ENCODE measurements at places on chromosomes 11 and 22. TPM values are rescaled to one million over a fixed set of nuclear protein-coding genes. Genes with fewer than 3 reads are reported as not detected.
A peak's percentile ranks its signal among the peaks of the same experiment; 100 is the strongest.

The OR6A2 gene
- total RNA-seq: not detected

GRCh38 chr22:33806191-33806590 lies 114.1 kb downstream of the LARGE1 start:
- no peak overlapping the region for H3K4me3 ChIP-seq
- peak; percentile 15 for DNase-seq
- no peaks in the 10 kb centered on the region for H3K27me3 ChIP-seq
- peak overlapping the region; percentile 46 for H3K27ac ChIP-seq

GRCh38 chr22:30705710-30706651 lies 11.3 kb downstream of the OSBP2 start:
- no peaks in the 10 kb centered on the region for H3K36me3 ChIP-seq
- no peaks in the 10 kb centered on the region for H3K27me3 ChIP-seq
- H3K27ac ChIP-seq: peak overlapping the region; percentile 70
- DNase-seq: peak; percentile 72

- H3K27ac ChIP-seq: no peak overlapping the region
- no peaks in the 10 kb centered on the region for H3K27me3 ChIP-seq
- no peaks in the 10 kb centered on the region for H3K4me1 ChIP-seq
- no peak overlapping the region for H3K4me3 ChIP-seq
Observed at GRCh38 chr11:44901786-44902185, 48.9 kb downstream of the TP53I11 start.

GRCh38 chr22:31103899-31104694 lies 3.3 kb downstream of the SELENOM start:
- DNase-seq: no peak
- H3K4me1 ChIP-seq: no peaks in the 10 kb centered on the region
- no peaks in the 10 kb centered on the region for H3K27me3 ChIP-seq

The SOX6 gene
- 0.03 TPM for total RNA-seq

The RAG2 gene
- total RNA-seq: not detected

- H3K4me3 ChIP-seq: no peak overlapping the region
- H3K27ac ChIP-seq: no peak overlapping the region
- no peak for DNase-seq
- no peaks in the 10 kb centered on the region for H3K27me3 ChIP-seq
Observed at GRCh38 chr22:49308300-49308699, 519.4 kb downstream of the BRD1 start.

The OR5P2 gene
- not detected for total RNA-seq

GRCh38 chr22:27472975-27473374 lies 328.6 kb downstream of the MN1 start:
- H3K27ac ChIP-seq: no peak overlapping the region
- no peaks in the 10 kb centered on the region for H3K4me1 ChIP-seq
- DNase-seq: no peak
- H3K36me3 ChIP-seq: no peaks in the 10 kb centered on the region
- H3K4me3 ChIP-seq: no peak overlapping the region

DNA sequence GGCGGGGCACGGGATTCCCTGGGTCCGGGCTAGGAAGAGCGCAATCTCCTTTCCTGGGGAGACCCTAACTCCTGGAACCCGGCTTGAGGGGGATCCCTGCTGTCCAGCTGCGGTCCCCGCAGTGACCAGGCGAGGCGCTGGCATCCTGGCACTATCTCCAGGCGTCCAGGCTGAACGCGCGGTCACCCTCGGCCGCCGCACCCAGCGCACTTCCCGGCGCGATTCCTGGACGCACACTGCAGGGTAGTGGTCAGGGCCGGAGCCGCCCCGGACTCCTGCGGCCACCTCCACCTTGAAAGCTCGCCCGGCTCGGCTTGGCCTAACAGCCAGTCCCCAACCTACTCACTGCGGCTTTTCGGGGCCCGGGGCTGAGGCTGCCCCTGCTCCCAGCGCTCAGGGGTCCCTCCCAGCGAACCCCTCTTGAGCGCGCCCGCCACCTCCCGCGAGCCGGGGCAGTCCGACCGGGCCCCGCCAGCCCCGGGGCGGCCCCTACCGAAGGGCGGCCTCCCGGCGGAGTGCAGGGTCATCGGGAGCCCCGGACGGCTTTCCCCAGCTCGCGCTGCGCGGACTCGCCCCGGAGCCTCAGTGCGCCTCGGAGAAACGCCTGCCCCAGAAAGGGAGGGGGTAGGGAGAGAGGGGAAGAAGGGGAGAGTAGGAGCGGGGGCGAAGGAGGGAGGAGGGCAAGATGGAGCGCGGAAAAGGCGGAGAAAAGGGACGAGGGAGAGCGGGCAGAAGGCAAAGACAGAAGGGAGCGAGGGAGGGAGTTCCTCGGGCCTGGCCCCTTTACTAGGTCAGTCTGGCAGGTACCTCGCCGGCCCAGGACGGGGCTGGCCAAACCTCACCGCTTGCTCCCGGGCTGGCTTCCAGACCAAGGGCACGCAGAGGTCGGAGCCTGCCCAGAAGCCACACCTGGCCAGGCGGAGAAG lies 1.0 kb downstream of the POU2AF3 start:
- no peak overlapping the region for H3K27ac ChIP-seq
- no peaks in the 10 kb centered on the region for H3K27me3 ChIP-seq
- H3K4me3 ChIP-seq: peak overlapping the region; percentile 71
- H3K4me1 ChIP-seq: no peaks in the 10 kb centered on the region

The KRTAP5-2 gene
- not detected for total RNA-seq

The NRGN gene
- total RNA-seq: 2.7 TPM

DNA sequence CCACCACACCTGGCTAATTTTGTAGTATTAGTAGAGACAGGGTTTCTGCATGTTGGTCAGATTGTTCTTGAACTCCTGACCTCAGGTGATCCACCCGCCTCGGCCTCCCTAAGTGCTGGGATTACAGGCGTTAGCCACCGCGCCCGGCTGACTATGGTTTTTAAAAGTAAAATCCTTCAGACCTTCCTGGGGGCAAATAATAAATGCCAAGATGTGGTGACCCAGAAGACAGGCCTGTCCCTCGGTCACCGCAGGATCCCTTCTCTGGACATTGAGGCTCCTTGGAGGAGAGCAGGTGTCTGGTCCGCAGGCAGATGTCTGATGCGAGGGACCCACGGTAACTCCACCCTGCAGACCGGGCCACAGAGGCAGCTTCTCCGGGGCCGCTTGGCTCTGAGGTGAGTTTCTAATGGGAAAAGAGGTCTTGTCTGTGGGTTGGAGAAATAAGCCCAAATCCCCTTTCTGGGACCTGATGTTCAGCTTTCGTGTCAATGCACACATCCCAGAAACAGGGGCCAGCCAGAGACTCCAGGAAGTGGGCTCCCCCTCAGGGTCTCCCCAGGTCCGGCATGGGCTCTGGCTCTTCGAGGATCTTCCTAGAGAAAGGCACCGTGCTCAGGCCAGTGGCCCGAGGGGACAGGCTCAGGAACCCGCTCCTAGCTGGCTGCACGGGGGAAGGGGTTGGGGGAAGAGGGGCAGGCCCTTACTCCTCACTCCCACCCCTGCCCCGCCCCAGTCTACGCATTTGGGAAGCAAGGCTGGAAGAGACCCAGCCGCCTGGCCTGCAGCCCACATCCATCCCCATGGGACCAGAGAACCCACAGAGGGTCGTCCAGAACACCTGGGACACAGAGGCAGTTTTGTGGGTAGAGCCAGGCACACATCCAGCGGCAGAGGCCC lies 100.6 kb downstream of the WNT7B start:
- no peaks in the 10 kb centered on the region for H3K36me3 ChIP-seq
- peaks cover 2% of the 10 kb centered on the region for H3K27me3 ChIP-seq
- no peak overlapping the region for H3K4me3 ChIP-seq
- H3K27ac ChIP-seq: no peak overlapping the region
- DNase-seq: no peak
- no peaks in the 10 kb centered on the region for H3K4me1 ChIP-seq

DNA sequence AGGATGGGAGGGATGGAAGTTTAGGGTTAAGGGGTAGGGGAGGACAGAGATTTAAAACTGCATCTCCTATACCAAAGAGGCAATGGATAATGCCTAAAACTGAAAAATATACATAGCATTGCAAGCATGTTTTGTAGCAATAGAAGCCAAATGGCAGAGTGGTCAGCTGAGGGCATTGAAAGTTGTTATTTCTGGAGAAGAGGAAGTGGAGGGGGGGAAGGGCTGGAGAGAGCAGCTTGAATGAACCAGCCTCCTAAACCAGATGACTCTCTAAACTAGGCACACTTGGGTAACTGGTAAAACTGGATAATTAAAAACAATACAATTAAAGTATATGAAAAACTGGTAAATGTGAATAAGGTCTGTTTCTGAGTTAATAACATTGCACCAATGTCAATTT lies 70.3 kb upstream of the TP53I11 start:
- DNase-seq: no peak
- no peak overlapping the region for H3K27ac ChIP-seq
- no peaks in the 10 kb centered on the region for H3K27me3 ChIP-seq
- H3K4me1 ChIP-seq: peaks cover 4% of the 10 kb centered on the region

DNA sequence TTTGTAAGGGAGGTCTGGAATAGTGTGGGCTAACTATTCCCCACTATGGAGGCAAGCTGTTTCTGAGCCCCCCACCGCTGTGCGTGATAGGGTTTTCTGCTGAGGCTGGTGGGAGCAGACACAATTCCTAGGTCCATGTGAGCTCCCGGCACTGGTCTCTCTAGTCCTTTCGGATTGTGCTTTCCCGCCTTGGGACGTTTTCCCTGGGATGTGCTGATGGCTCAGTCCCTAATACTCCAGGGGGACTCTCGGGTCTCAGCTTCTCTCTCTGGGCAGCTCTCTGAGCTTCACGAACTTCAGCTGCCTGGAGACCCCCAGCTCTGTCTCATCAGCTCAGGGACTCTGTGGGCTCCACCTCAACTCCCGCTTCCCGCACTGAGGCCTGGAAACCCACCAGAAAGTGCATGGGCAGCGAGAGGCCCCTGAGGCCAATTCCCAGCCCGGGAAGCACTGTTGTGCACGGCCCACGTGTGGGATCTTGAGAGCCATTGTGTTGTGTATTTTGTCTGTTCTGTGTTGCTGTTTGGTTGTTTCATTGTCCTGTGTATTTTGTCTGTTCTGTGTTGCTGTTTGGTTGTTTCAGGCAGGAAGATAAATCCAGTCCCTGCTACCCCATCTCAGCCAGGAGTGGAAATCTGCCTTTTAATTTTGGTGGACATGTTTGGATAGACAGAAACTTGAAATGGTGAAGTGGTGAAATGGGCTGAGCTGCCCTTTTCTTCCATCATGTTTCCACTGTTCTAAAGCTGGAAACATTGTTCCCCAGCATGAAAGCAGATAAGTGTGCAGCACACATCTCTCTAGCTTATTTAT lies 12.7 kb upstream of the TNNT3 start:
- no peaks in the 10 kb centered on the region for H3K4me1 ChIP-seq
- H3K4me3 ChIP-seq: no peak overlapping the region
- no peak overlapping the region for H3K27ac ChIP-seq
- no peaks in the 10 kb centered on the region for H3K27me3 ChIP-seq
- H3K36me3 ChIP-seq: no peaks in the 10 kb centered on the region

GRCh38 chr11:102238391-102238821 lies 78.9 kb upstream of the BIRC3 start:
- no peaks in the 10 kb centered on the region for H3K36me3 ChIP-seq
- DNase-seq: no peak
- H3K27me3 ChIP-seq: no peaks in the 10 kb centered on the region

The TRIM3 gene
- 8.7 TPM for total RNA-seq
